Activated naive CD8-positive, alpha-beta T cell treated with anti-CD3 and anti-CD28 coated beads, Interleukin-2, amount 10 ng/mL, durations not matched to agents 7 days and 5 days (primary cell): ENCODE measurements at places on chromosomes 2 and 18. TPM values are rescaled to one million over a fixed set of nuclear protein-coding genes. Genes with fewer than 3 reads are reported as not detected.
A peak's percentile ranks its signal among the peaks of the same experiment; 100 is the strongest.

NPC1 gene
- 55.3 TPM for total RNA-seq

PAX3 gene
- not detected for total RNA-seq

ARHGEF33 gene
- 0.62 TPM for total RNA-seq

GRCh38 chr18:27363872-27364271 is 178.8 kb upstream of the CHST9 start:
- H3K4me3 ChIP-seq = no peak overlapping the region
- no peaks in the 10 kb centered on the region for H3K4me1 ChIP-seq
- no peak for DNase-seq

DNA sequence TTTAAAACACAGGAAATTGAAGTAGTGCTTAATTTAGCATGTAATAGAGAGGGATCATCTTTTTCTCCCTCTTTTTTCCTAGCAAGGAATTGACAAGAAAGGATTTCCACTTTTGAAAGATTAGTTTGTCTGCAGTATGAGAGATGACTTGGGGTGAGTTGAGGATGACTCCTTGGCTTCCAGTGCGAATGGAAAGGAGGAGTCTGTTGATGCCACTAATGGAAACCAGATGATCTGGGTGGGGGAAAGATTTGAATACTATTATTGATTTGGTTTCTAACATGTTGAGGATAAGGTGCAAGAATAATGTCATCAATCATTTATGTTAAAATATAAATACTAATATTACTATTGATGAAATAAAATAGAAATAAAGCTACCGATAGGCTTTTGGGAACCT is 205.4 kb downstream of the PPP1R1C start:
- no peaks in the 10 kb centered on the region for H3K4me1 ChIP-seq
- no peak overlapping the region for H3K4me3 ChIP-seq
- H3K27ac ChIP-seq = no peak overlapping the region
- no peak for DNase-seq
- H3K27me3 ChIP-seq = peaks cover 6% of the 10 kb centered on the region

DNA sequence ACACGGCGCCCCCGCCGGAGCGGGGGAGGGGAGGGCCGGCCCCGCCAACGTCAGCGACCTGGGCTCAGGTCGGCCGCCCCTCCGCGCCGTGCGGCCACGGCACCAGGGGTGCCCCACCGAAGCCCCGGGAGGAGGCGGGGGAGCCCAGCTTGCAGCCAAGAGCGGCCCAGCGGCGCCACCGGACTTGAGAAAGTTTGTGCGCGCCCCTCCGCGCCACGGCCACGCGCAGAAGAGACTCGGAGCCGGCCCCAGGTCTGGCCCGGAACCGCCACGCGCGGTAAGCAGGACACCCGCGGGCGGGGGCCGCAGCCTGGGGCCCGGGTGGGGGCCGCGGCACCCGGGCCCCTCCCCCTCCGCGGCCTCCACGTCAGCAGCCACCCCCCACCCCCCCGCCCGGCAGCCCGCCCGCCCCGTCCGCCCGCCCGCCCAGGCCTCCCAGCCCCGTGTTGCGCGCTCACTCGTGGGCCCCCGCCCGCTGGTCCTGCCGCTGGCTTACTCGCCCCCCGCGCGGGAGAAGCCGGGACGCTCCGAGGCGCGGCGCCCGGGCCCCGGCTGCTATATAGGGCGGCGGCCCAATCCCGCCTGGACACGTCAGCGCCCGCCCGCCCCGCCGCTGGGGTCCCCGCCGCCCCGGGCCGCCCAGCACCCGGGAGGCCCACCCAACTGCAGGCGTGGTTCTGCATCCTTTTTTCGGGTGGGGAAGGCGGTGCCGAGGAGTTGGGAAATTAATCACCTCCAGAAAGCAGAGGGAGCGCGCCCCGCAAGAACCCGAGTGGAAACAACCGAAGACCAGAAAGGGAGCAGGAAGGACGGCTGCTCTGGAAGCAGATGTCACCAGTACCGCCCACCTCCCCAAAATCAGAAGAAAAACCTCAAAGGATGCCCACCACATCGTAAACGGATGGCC is 42.9 kb downstream of the HDLBP start:
- peaks cover 37% of the 10 kb centered on the region for H3K36me3 ChIP-seq
- peak overlapping the region; percentile 52 for H3K4me3 ChIP-seq
- peak; percentile 68 for DNase-seq
- H3K27ac ChIP-seq = no peak overlapping the region
- H3K27me3 ChIP-seq = no peaks in the 10 kb centered on the region
- H3K4me1 ChIP-seq = peaks cover 25% of the 10 kb centered on the region

DNA sequence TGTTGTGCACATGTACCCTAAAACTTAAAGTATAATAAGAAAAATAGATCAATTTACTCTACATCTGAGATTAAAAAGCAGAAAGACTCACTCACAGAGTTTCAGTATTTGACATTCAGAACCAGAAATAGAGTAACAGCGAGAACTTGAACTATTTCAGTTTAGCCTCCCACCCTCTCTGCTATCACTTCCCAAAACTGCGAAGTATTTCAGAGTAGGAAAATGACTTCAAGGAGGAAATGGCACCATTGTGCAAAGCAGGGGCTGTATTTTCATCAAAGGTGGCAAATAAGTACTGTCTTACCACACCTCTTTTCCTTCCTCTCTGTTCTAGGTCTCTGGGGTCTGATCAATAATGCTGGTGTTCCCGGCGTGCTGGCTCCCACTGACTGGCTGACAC is 13.6 kb downstream of the DHRS9 start:
- H3K36me3 ChIP-seq = peaks cover 4% of the 10 kb centered on the region
- no peak overlapping the region for H3K27ac ChIP-seq
- H3K4me1 ChIP-seq = no peaks in the 10 kb centered on the region
- no peak overlapping the region for H3K4me3 ChIP-seq
- no peak for DNase-seq

DNA sequence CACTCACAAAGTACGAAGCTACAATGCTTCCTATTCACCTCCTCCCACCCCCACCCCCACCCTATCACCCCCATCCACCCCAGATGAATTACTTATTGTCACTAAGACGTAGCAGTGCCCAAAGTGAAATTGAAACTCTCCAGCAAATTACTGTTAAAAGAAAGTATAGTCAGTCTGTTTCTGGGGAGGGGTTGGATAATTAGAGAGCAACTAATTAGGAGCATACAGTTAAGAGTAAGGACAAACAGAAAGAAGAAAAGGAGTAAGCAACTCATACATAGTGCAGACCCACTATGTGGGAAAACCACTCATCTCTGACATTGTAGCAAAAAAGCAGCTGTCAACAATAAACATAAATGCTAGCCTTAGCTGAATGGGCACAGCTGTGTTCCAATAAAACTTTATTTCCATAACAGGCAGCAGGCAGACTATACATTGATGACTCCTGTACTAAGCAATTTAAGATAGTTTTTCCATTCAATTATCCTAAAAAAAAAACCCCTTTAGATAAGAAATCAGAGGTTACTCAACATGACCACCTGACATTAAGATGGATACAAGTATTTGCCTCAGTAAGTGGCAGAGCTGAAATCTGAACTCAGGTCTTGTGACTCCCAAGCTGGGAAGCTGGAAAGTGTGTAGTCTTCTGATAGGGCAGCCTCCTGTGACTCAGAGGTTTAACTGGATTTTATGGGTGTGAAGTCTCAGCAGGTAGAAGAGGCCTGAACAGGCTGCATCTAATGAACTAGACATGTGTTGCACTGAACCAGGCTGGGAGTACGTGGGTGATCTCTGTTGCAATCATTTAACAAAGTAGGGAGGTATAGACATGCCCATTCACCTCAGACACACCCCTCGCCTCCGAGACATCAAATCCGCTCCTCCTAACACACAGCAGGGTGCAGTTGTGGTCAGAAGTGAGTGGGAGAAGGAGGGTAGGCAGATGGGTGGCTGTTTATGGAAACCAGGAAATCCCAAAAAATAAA is 171.8 kb upstream of the KLF7 start:
- H3K27me3 ChIP-seq = no peaks in the 10 kb centered on the region
- H3K36me3 ChIP-seq = peaks cover 1% of the 10 kb centered on the region
- DNase-seq = no peak
- peaks cover 29% of the 10 kb centered on the region for H3K4me1 ChIP-seq
- H3K4me3 ChIP-seq = peak overlapping the region; percentile 57
- peak overlapping the region; percentile 74 for H3K27ac ChIP-seq

SOCS6 gene
- total RNA-seq = 1.9 TPM

GRCh38 chr2:98412751-98413458 is 31.8 kb upstream of the INPP4A start:
- peaks cover 3% of the 10 kb centered on the region for H3K36me3 ChIP-seq

DNA sequence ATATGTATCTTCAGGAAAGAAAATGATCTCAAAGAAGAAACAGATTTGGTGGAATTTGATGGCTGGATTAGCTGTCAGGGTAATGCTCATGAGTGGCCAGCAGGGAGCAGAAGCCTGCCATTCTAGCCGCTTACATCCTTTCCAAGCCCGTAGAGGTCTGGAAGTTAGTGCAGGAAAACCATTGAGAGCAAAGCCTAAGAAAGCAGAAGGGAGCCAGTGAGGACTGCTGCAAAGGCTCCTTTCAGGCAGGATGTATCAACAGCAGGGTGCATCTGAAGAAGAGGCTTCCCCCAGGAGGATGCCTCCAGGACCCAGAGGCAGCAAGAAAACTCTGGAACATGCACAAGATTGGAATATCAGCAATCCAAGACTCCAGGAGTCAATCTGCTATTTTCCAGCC is 22.9 kb upstream of the LBH start:
- H3K27ac ChIP-seq = no peak overlapping the region
- no peaks in the 10 kb centered on the region for H3K36me3 ChIP-seq
- H3K27me3 ChIP-seq = peaks cover 2% of the 10 kb centered on the region
- peak overlapping the region; percentile 12 for H3K4me3 ChIP-seq
